ENCODE measurements at places on chromosomes 5 and 9. TPM values are rescaled to one million over a fixed set of nuclear protein-coding genes. Genes with fewer than 3 reads are reported as not detected.

DNA sequence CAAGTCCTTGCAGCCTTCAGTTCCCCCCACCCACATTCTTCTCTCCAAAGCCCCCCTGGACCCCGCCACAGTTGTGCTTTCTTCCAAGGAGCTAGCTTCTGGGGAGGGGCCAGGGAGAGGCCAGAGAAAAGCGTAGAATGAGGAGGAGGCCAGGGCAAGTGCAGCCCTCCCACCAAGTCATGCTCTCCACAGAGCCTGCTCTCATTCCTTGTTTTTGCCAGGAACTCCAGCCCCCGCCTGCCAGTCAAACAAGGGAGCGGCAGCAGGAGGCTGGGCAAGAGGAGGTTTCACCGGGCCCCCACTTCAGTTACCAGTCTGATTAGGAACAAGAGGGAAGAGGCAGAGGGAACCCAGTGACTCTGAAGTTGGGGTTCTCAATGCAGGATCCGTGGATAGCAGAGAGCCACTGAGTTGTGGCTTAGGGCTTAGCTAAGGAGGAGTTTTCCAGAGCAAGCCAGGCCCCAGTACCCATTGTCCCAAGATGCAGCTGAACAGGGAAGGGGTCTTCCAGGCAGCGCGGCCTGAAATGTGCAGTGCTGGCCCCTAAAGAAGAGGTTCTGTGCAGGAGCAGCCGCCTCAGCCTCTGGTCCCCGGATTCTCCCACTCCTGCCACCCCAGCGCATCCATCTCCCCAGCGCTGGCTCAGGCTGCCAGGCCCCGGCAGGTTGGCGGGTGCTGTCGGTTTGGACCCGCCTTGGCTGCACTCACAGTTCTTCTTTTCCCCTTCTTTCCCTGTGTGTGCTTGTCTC lies 120.6 kb downstream of the DAB2IP start:
- no peaks in the 10 kb centered on the region for H3K27me3 ChIP-seq
- H3K36me3 ChIP-seq = peaks cover 6% of the 10 kb centered on the region
- H3K4me3 ChIP-seq = no peak overlapping the region

GRCh38 chr5:96199713-96200183 lies 233.3 kb downstream of the PCSK1 start:
- H3K27me3 ChIP-seq = no peaks in the 10 kb centered on the region
- H3K4me1 ChIP-seq = peaks cover 35% of the 10 kb centered on the region
- no peaks in the 10 kb centered on the region for H3K36me3 ChIP-seq
- no peak for DNase-seq
- peak overlapping the region; percentile 18 for H3K4me3 ChIP-seq

IL17B gene
- total RNA-seq = not detected

DNA sequence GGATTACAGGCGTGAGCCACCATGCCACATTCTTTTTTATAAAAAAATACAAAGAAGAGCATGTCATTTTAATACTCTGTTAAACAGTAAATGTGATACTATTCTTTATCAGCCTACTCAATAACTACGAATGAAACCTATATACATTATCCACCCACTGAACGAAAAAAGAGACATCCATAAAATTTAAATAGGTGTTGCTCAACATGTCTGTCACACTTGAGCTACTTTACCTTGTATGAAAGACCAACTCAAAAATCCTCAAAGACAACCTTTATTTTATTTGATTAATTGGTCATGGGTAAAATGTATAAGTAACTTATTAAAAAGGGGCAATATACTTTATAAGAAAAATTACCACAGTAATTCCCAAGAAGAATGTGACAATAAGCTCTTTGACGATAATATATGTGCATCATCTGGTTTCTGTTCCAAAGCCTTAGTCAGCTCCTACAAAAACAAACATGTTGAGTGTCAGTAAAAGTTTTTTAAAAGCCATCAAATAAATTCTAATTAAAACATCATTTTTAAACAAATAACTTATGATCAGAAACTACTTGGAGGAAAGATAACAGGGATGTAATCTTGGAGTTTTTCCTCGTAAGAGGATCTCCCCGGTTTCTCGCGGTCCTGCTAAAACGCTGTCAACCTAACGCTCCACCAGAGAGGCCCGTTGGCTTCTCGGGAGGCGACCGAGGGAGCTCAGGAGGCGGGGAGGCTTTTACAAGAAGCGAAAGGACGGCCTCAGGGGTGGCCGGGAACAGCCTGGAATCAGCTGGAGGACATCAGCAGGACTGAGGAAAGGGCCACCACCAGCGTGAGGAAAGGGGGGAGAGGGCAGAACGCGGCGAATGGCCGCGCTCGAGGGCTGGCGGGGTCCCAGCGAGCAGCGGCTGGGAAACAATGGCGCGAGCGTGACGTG lies 13.5 kb upstream of the ANKRD18B start:
- H3K4me1 ChIP-seq = no peaks in the 10 kb centered on the region
- no peaks in the 10 kb centered on the region for H3K27me3 ChIP-seq
- H3K4me3 ChIP-seq = peak overlapping the region; percentile 70
- peak overlapping the region; percentile 72 for H3K27ac ChIP-seq

- peak overlapping the region; percentile 92 for H3K4me3 ChIP-seq
- no peaks in the 10 kb centered on the region for H3K27me3 ChIP-seq
Measured at GRCh38 chr5:69493396-69494133, 975 bp downstream of the OCLN start.

DNA sequence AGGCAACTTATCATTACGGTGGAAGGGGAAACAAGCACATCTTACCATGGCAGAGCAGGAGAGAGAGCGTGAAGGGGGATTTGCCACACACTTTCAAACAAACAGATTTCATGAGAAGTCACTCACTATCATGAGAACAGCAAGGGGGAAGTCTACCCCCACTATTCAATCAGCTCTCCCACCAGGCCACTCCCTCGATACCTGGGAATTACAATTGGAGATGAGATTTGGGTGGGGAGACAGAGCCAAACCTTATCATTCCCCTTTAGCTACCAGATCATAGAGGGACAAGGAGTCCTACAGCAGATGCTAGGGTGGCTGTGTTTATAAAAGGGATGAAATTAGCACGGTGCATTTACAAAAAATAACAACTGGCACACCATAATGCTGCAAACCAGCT lies 2149.4 kb upstream of the ACO1 start:
- H3K4me3 ChIP-seq = no peak overlapping the region
- H3K36me3 ChIP-seq = no peaks in the 10 kb centered on the region
- H3K4me1 ChIP-seq = no peaks in the 10 kb centered on the region
- no peak overlapping the region for H3K27ac ChIP-seq
- DNase-seq = no peak

- peaks cover 65% of the 10 kb centered on the region for H3K36me3 ChIP-seq
- H3K27me3 ChIP-seq = no peaks in the 10 kb centered on the region
- no peak overlapping the region for H3K4me3 ChIP-seq
- no peak overlapping the region for H3K27ac ChIP-seq
Measured at GRCh38 chr9:131441441-131441840, 47.6 kb downstream of the PRRC2B start.

DNA sequence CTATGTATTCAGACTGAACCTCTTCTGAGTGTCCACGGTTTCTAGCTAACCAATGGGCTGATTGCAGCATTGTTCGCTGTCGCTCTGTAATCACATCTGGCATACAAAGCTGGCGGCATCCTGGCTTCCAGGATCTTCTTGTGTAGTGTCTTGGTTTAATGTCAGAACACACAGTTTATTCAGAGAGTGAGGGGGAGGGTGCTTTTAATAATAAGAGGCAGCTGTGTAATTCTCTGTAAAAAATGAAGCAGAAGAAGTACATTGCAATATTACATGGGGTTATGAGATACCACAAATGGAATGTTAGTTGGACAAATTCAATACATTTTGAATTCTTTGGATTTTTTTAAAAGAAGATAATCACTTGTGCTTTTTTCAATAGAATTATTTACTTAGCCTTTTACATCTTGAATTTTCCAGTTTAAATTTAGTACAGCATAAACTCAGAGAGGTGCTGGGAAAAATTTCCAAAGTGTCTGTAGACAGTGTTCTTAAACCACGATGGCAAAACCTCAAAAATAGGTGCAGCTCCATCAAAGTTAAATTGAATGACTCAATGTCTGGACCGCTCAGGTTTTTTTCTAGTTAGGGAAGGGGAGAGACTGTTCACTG lies 206.0 kb downstream of the PCSK1 start:
- H3K36me3 ChIP-seq = no peaks in the 10 kb centered on the region
- no peaks in the 10 kb centered on the region for H3K27me3 ChIP-seq
- no peak overlapping the region for H3K4me3 ChIP-seq
- no peak for DNase-seq

GRCh38 chr5:63603996-63604395 lies 358.2 kb downstream of the HTR1A start:
- no peak overlapping the region for H3K27ac ChIP-seq
- no peaks in the 10 kb centered on the region for H3K27me3 ChIP-seq
- no peaks in the 10 kb centered on the region for H3K4me1 ChIP-seq
- no peak for DNase-seq

- H3K36me3 ChIP-seq = no peaks in the 10 kb centered on the region
- no peak overlapping the region for H3K4me3 ChIP-seq
- no peak for DNase-seq
- H3K27ac ChIP-seq = no peak overlapping the region
- no peaks in the 10 kb centered on the region for H3K27me3 ChIP-seq
Measured at GRCh38 chr5:117077142-117077541, 502.5 kb upstream of the SEMA6A start.

SPINK13 gene
- total RNA-seq = not detected

TEX48 gene
- total RNA-seq = not detected

CSF1R gene
- total RNA-seq = 26.4 TPM

DNA sequence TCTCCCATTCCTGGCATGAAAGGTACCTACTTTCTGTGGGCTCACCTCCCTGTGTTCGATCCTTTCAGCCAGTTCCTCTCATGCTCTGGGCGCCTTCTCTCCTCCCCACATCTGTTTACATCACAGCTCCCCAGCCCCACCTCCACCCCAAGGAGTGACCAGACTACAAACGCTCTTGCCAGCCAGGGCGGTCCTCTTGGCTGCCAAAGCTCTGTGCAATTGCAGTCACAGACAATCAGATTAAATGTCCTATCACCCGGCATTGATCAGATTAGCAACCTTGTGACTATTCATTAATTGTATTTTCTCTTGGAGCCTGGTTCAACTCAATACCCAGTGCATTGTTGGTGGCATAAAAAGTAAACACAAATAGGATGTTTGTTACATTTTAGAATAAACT lies 211.2 kb upstream of the TBCA start:
- H3K4me1 ChIP-seq = no peaks in the 10 kb centered on the region
- no peak for DNase-seq
- H3K4me3 ChIP-seq = no peak overlapping the region
- H3K36me3 ChIP-seq = no peaks in the 10 kb centered on the region

RASGRF2 gene
- total RNA-seq = 3.3 TPM

GRCh38 chr9:106731910-106732309 lies 131.1 kb upstream of the ZNF462 start:
- H3K4me1 ChIP-seq = no peaks in the 10 kb centered on the region
- H3K36me3 ChIP-seq = no peaks in the 10 kb centered on the region

GRCh38 chr5:123080215-123080614 lies 8.8 kb upstream of the PRDM6 start:
- H3K36me3 ChIP-seq = no peaks in the 10 kb centered on the region
- no peak overlapping the region for H3K27ac ChIP-seq
- H3K27me3 ChIP-seq = peaks cover 6% of the 10 kb centered on the region
- no peak overlapping the region for H3K4me3 ChIP-seq

GRCh38 chr5:151611127-151611775 lies 20.1 kb upstream of the FAT2 start:
- no peak overlapping the region for H3K27ac ChIP-seq
- no peaks in the 10 kb centered on the region for H3K36me3 ChIP-seq
- peaks cover 4% of the 10 kb centered on the region for H3K27me3 ChIP-seq
- DNase-seq = no peak
- no peak overlapping the region for H3K4me3 ChIP-seq
- no peaks in the 10 kb centered on the region for H3K4me1 ChIP-seq

PLK2 gene
- total RNA-seq = 34.9 TPM

PDE6A gene
- total RNA-seq = not detected

CMYA5 gene
- 2.9 TPM for total RNA-seq

C8G gene
- total RNA-seq = 25.1 TPM

SARDH gene
- total RNA-seq = 53.7 TPM

DDX46 gene
- total RNA-seq = 24.3 TPM

DNA sequence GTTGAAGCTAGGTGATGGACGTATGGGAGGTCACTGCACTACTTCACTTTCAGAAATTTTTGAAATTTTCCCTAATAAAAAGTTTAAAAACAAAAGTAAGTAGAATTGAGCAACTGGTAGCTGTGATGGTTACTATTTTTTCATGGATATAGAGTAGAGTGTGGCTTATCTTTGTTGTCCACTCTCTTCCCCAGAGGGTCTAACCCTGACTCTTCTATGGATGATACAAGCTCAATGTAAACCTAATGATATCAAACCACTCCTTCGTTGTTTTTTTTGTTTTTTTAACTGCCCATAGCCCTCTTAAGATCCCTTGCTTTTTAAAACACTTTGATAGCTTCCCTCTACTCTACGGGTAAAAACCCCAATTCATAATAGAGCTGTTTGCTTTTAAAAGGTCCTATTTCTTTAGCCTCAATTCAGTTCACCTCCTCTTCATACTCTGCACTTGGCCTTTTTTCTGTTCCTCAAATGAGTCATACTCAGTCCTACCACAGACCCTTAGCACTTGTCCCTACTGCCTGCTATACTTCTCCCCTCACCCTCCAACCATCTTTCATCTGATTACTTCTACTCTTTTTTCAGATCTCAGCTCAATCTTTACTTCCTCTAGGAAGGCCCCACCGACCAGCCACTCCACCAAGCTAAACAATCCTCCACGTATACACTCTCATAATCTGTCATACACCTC lies 2.6 kb downstream of the HDAC3 start:
- peaks cover 9% of the 10 kb centered on the region for H3K4me1 ChIP-seq
- no peak overlapping the region for H3K27ac ChIP-seq
- H3K27me3 ChIP-seq = no peaks in the 10 kb centered on the region
- H3K36me3 ChIP-seq = peaks cover 8% of the 10 kb centered on the region

GRCh38 chr9:133768859-133769510 lies 30.8 kb upstream of the SARDH start:
- no peak overlapping the region for H3K4me3 ChIP-seq
- peaks cover 23% of the 10 kb centered on the region for H3K4me1 ChIP-seq
- H3K36me3 ChIP-seq = peaks cover 21% of the 10 kb centered on the region
- peak; percentile 79 for DNase-seq
- peak overlapping the region; percentile 91 for H3K27ac ChIP-seq

DNA sequence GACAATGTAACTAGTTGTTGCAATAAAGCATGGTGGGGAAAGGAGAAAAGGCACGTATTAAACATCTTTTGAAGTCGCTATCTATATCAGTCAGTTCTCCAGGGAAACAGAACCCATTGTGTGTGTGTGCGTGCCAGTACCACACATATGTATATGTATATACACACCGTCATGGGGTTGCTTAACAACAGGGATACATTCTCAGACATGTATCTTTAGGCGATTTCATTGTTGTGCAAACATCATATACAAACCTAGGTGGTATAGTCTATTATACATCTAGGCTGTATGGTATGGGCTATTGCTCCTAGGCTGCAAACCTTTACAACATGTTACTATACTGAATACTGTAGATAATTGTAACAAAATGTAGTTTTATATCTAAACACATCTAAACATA lies 2.3 kb downstream of the CDKN2B-AS1 start:
- no peak overlapping the region for H3K27ac ChIP-seq
- peaks cover 15% of the 10 kb centered on the region for H3K4me1 ChIP-seq
- no peaks in the 10 kb centered on the region for H3K36me3 ChIP-seq
- H3K4me3 ChIP-seq = no peak overlapping the region
- H3K27me3 ChIP-seq = no peaks in the 10 kb centered on the region
- DNase-seq = no peak
